Suppressor macrophage (primary cell): ENCODE measurements at places on chromosomes 3 and 15.

DNA sequence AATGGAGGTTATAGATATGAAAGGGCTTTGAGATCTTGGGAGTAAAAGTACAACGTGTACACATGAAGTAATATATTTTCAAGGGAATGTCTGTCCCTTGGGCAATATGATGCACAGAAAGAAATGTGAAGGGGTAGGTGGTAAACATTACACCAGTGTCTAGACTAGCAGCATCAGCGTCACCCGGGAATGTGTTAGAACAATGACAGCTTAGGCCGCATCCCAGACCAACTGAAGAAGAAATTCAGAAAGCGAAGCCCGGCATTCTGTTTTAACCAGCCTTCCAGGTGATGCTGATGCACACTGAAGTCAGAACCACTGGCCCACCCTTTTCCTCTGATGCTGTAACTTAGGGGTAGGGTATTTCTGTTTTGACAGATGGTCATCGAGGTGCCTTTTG lies 6.3 kb downstream of the INAFM2 start:
- no peak for DNase-seq

DNA sequence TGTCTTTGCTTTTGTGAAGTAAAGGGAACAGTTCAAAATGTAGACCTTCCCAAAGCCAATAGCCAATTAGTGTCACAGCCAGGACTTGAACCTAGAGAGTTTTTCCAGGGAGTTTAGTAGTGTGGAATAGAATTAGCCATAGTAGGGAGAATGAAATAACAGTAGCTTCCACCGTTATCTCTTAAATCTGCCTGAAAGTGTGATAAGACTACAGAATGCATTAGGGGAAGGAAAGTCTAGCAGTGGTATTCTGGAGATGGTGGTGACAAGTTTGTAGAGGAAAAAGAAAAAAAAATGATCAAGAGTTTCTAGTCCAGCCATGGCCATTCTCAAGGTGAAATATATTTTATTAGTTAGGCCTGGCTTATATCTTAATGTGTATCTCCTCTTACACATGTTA lies 13.8 kb downstream of the ATP11B start:
- DNase-seq: no peak

GRCh38 chr15:56894601-56895000 lies 23.8 kb upstream of the TCF12 start:
- no peak for DNase-seq

DNA sequence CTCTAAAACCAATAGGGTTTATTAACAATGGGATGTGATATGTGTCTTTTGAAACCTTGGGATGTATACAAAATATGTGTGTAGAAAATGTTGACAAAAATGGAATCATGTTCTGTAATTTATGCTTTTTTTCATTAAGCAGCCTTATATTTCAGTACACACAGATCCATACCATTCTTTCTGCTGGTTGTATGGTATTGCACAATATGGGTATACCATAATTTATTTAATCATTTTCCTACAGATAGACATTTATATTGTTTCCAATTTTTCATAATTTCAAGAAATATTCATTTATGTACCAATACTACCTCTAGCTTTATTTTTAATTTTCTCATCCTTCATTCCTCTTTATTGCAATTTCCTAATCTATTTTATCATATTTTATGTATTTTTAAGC lies 83.5 kb downstream of the NEK10 start:
- no peak for DNase-seq

- DNase-seq: peak; percentile 78
Measured at GRCh38 chr3:5198986-5199731, 11.7 kb downstream of the EDEM1 start.

DNA sequence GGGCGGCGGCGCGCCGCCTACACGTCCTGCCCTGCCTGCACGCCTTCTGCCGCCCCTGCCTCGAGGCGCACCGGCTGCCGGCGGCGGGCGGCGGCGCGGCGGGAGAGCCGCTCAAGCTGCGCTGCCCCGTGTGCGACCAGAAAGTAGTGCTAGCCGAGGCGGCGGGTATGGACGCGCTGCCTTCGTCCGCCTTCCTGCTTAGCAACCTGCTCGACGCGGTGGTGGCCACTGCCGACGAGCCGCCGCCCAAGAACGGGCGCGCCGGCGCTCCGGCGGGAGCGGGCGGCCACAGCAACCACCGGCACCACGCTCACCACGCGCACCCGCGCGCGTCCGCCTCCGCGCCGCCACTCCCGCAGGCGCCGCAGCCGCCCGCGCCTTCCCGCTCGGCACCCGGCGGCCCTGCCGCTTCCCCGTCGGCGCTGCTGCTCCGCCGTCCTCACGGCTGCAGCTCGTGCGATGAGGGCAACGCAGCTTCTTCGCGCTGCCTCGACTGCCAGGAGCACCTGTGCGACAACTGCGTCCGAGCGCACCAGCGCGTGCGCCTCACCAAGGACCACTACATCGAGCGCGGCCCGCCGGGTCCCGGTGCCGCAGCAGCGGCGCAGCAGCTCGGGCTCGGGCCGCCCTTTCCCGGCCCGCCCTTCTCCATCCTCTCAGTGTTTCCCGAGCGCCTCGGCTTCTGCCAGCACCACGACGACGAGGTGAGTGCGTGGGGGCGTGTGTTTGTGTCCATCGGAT lies 602 bp downstream of the TRIM71 start:
- DNase-seq: peak; percentile 26

GRCh38 chr3:136949146-136949545 lies 8.6 kb upstream of the IL20RB start:
- DNase-seq: peak; percentile 16

- no peak for DNase-seq
Measured at GRCh38 chr15:74827614-74828013, 1.2 kb downstream of the CPLX3 start.

- DNase-seq: no peak
Measured at GRCh38 chr15:90881978-90882721, 2.2 kb upstream of the FES start.

DNA sequence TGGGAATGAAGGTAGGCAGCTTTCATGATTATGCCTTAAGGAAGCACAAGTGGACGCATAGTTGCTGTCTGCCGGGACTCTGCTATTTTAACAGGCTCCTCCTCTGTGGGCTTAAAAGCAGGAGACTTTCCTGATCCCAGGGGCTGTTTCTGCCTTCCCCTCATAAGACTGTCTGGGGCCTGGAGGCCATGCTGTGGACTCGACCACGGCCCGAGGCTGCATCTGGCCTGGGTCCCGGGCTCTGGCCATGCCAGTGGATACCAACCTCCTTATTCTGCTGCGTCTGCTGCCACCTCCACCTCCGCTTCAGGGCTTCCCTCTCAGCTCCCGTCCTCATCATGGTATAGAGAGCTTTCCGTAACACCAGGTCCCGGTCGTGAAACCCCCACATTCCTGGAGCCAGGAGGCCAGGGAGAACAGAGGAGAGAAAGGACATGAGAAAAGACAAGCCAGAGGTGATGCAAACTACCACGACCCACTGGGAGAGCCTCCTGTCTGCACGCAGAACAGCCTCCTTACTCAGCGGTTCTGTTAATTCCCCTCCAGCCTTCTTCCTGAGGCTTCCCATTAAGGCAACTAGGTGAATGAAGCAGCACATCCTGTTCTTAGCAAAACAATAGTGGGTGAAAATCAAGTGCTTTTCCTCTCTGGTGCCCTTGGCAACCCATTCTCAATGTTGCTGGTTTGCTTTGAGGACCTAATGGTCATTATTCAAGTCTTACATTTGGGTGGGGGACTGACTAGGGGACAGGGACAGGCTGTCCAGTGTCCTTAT lies 200.5 kb downstream of the KLF13 start:
- no peak for DNase-seq

DNA sequence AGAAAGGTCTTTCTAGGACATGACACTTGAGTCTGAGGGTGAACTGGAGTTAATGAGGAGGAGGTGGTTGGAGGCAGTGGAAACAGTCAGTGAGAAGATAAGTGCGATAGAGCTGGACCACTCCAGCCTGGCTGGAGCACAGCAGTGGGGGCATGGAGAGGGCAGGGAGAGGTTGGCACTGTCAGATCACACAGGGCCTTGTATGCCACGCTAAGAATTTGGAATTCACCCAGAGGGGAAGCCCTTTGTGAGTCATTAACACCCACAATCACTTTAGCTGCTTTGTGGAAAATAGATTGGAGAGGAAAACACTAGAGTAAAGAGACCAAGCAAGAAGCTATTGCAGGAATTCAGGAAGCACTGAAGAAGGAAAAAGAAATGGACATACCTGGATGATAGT lies 83.3 kb downstream of the ZNF621 start:
- peak; percentile 10 for DNase-seq

GRCh38 chr3:123535580-123535979 lies 49.3 kb downstream of the HACD2 start:
- DNase-seq: no peak

- DNase-seq: no peak
Measured at GRCh38 chr3:66344391-66344811, 123.6 kb downstream of the SLC25A26 start.

- no peak for DNase-seq
Measured at GRCh38 chr3:43468133-43468532, 153.7 kb downstream of the ANO10 start.

GRCh38 chr15:99932676-99933402 lies 199.6 kb upstream of the LYSMD4 start:
- no peak for DNase-seq

GRCh38 chr15:46778876-46779275 lies 938.4 kb upstream of the SEMA6D start:
- DNase-seq: no peak

DNA sequence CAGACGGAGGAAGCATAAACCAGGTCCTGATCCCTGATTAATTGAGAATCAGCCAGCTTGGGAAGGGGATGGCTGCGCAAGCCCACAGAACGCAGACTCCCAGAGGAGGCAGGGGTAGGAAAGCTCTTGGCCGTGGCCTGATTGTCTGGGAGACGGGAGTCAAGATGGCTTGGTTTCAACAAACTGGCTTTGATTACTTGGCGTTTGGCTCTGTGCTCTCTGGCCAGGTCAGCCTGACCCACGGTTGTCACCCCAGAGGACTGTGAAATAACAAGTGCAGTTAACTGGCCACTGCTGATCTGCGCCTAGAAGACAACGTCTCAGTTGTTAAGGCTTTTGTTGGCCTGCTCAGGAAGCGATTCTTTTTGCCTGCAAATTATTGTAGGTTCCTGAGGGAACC lies 387.0 kb upstream of the PROK2 start:
- no peak for DNase-seq

DNA sequence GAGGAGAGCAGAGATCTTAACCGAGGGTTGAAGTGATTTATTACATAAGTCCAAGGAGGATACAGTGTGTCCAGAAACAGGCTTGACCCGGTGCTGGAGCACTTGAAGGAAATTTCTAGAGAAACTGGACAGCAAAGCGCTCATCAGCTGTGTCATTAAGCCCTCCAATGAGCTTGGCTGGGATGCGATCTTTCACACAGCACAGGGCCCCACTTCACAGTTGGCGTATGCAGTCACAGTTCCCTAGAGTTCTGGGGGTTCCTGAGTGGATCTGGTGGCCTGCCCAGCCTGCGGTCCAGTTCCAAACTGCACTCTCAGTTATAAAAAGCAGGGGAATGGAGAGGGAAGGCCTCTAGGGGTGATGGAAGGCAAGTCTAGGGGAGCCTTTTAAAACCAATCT lies 13.6 kb downstream of the ST8SIA2 start:
- DNase-seq: no peak

GRCh38 chr15:49290191-49290590 lies 120.1 kb downstream of the GALK2 start:
- DNase-seq: no peak

- DNase-seq: no peak
Measured at GRCh38 chr3:10365791-10366190, 44.9 kb upstream of the SEC13 start.

- no peak for DNase-seq
Measured at GRCh38 chr15:76382987-76383728, 46.6 kb downstream of the ISL2 start.

GRCh38 chr3:148150141-148150540 lies 547.6 kb upstream of the AGTR1 start:
- DNase-seq: no peak

DNA sequence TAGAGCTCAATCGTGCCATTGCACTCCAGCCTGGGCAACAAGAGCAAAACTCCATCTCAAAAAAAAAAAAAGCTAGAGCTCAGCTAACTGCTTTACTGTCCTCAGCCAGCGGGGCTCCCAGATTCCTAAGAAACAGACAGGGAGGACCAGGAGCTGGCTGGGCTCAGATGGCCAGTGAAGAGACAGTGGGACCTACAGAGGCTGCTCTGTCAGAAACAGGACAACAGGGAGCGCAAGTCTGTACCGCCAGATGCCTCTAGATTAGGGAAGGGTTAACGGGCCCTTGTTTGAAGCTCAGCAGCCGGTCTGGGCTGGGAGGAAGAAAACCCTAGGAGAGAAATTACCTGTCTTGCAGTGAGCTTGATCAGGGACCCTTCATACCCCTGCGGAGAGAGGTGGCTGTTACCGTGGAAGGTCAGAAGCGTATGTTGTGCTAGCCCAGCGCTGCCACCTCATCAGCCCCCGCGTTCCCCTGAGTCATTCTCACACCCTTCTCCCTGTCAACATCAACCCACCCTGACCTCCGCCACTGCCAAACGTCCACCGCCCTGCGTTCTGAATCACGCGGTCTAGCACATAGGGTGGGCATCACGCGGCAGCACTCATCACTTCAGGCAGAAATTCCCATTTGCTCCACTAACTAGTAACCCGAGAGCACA lies 25.3 kb downstream of the RBPMS2 start:
- DNase-seq: no peak

DNA sequence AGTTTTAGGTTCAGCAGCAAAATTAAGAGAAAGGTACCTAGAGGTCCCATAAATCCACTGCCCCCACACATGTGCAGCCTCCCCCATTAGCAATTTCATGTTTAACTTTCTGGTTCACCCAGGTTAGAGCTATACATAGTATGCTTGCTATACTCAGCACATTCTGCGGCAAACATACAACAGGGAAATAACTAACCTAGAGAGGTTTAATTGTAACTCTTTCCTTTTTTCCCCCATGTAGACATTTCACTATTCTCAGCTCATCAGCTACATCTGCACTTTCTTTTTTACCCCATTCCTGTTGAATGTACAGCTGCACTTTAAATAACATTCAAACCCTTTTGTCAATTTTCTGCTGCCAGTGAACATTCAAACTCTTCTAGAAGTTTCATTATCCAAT lies 21.1 kb downstream of the TFRC start:
- DNase-seq: no peak

DNA sequence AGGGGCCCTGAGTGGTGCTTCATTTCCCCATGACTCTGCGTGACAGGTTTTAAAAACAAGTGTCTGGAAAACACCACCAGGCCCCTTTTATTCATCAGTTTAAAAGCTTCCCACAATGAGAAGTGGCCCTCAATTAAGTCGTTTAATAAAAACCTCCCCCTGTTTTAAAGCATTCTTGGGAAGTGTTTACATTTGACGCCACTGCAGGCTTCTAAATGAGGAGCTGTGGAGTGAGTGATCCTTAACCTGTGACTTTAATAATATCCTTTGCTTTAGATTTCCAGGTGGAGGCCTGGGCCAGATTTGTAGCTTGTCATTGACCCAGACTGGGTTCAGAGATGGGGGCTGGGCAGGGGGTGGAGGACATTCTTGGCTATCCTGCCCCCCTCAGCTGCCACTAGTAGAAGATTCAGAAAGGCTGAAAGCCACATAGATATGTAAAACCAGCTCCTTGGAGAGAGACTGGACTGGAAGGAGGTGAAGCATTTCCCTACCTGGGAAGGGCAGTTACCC lies 11.3 kb downstream of the CGNL1 start:
- DNase-seq: no peak

GRCh38 chr15:63833021-63833696 lies 589 bp downstream of the HERC1 start:
- DNase-seq: peak; percentile 72

GRCh38 chr3:30502742-30503073 lies 103.7 kb upstream of the TGFBR2 start:
- no peak for DNase-seq
